T-helper 1 cell treated with Interleukin-12 subunit alpha and Interleukin-12 subunit beta and Interleukin-4 antibody, amounts not matched to agents 30 ng/mL and 1 ng/mL, for 36 hours (primary cell): ENCODE measurements at places on chromosomes 6 and 20. TPM values are rescaled to one million over a fixed set of nuclear protein-coding genes. Genes with fewer than 3 reads are reported as not detected.

The RBPJL gene
- 0.17 TPM in 1 of 2 replicates, not detected in the other for total RNA-seq

The PPP1R3G gene
- total RNA-seq: not detected in 2 replicates

The MRPL18 gene
- 72.9 and 74.8 TPM in 2 replicates for total RNA-seq

The PRRT1 gene
- total RNA-seq: 0.32 and 0.63 TPM in 2 replicates

The AVP gene
- total RNA-seq: not detected in 2 replicates
